ENCODE measurements at places on chromosomes 5 and 9.

GRCh38 chr5:10825897-10826644 is 65.0 kb upstream of the DAP start:
- DNase-seq: no peak

- DNase-seq: no peak
Measured at GRCh38 chr5:59528202-59528862, 365.2 kb downstream of the PDE4D start.

DNA sequence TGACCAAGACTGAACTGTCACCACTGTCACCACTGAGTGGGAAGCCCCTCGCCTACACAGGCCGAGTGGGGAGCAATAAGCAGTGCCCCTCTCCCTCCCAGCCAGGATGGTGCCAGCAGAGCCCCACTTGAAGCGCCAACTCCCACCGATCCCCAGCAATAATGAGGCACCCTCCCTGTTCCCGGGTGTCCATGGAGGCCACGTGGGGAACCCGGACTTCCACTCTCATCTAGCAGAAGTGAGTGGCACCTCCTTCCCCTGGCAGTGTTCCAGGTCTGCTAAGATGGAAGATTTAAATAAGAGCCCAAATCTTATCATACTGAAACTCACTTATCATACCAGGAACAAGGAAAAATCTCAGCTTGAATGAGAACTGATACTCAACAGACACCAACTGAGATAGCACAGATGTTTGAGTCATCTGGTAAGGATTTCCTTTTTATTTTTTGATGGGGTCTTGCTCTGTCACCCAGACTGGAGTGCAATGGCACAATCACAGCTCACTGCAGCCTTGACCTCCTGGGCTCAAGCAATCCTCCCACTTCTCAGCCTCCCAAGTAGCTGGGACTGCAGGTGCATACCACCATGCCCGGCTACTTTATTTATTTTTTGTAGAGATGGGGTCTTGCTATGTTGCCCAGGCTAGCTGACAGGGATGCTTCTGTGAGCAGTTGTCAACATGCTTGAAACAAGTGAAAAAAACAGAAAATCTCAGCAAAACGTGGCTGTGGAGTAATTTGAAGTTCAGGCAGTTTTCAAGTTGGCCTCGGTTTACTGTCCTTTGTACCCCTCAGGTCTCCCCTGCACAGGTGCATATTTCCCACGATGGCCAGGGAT is 29.6 kb upstream of the ASS1 start:
- DNase-seq: no peak

GRCh38 chr9:72906810-72907209 is 46.0 kb downstream of the ALDH1A1 start:
- no peak for DNase-seq
